ENCODE measurements at places on chromosomes 3 and 15.

DNA sequence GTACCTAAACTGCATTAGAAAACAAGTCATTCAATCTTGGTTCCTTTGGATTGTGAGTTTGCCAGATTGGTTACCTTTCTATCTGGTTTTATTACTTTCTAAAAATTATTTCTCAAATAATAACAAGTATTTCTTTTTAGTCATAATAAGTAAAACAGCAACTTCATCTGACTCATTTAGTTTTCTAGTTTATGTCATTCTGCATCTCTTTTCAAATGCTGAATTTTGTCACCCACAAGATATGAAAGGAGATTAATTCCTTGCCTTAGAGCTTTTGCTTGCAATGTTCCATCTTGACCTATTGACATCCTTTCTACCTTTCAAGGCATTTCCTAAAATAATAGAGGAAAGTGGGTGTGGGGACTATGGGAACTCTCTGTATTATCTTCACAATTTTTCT is 253.6 kb upstream of the PEX5L start:
- no peak for DNase-seq

DNA sequence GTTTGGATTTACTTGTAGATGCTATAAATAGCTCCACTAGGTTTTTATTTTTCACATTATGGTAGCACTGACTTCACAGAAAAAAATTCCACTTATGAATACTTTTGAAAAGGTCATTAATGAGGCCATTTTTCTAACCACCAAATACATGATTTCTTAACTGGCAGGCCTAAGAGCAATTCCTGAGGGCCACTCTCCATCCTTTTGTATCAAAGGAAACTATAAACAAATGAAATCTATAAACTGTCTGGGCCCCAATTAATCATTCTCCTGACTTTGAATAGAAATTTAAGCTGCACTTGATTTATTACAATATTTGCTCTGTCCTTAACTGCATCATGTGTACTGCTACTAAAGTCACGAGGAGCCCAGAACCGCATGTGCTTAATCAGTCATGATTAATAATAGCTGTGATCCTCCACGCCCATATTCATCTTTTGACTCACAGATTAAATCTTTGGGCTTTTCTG is 25.1 kb upstream of the MTMR10 start:
- no peak for DNase-seq

GRCh38 chr3:111472556-111472955 is 69.4 kb upstream of the CD96 start:
- DNase-seq, result no peak

DNA sequence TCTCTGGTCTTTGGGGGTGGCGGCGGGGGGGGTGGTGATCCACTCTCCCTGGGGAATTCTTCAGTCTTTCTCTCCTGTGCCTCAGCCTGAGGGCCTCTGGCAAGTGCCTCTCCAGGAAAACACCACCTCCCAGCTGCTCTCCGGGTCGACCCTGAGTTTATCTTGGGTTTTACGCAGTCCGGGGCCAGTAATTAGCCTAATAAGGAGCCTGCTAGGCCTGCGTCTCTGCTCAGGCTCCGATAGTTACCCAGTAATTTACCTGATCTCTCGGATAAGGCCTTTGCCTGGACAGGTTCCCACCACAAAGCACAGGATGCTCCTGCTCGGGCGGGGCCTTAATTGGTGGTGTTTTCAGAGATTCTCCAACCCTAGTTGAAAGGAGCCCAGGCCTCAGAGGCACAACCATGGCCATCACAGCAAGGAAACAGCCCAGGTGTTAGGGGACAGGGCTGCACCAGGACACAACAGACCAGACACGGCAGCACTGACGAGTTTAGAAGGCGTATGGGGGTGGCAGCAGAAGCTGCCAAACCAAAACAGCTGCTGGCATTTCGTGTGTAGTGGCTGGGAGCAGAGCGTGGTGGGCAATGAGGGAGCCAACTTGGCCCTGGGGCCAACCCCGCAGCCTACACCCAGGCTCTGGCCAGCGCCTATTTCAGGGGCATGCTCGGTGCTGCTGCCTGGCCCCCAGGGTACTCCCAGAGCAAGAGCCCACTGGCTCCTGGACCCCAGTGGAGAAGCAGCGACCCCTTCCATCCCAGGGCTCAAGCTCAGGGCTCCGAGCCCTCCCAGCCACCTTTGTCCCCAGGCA is 71.4 kb downstream of the KLF13 start:
- DNase-seq, result no peak

- DNase-seq, result no peak
These were observed 1.1 kb upstream of the TLNRD1 start for GRCh38 chr15:80999623-81000036.

- DNase-seq, result no peak
These were observed at the start of gene PRICKLE2 for GRCh38 chr3:64224826-64225610. Gene PRICKLE2, minus strand, starts transcription at chr3:64225466. Its CDS starts 26,539 bp downstream, at chr3:64198927.

Measured in NCI-H1694 treated with DMSO at 0.1 percent for 48 hours (cell line).